ENCODE measurements at places on chromosomes 3 and 15.

GRCh38 chr15:63860555-63860954 lies 26.8 kb upstream of the HERC1 start:
- DNase-seq = no peak

GRCh38 chr3:127247292-127247691 lies 40.6 kb downstream of the PRR20G start:
- no peak for DNase-seq

DNA sequence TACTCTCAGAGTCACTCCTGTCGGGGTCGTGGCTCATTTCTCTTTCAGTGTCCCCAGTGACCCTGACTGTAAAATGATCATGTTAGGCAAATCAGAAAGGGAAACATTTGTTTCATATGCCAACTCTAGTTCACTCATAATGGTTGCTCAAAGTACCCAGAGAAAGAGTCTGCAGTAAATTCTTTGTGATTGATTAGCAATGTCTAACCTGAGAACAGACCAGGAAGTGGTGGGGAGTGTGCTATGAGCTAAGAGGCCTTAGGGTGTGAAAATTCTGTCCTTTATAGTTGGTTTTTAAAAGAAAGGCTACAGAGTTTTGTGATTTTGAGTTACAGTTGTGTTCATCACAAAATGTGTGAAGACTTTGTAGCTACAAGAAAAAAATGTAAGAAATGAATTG lies 108.9 kb downstream of the EDEM1 start:
- DNase-seq = no peak

- DNase-seq = no peak
Measured at GRCh38 chr3:48830715-48831114, 17.0 kb downstream of the PRKAR2A start.

DNA sequence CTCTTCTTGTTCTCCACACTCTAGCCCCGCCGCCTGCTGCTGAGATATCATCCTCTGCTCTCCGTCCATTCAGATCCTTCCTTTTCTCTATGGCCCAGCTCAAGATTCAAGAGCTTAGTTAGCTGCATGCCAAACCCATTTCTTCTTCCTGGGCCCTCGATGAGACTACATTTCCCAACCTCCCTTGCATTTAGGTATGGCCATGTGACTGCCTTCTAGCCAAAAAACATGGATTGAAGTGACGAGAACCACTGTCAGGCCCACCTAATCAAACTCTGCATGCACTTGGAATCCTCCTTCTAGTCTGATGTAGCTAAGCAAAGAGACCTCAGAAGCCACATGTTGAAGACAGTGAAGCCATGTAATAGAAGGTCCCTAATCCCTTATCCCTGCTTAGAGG lies 308.2 kb downstream of the VPS13C start:
- no peak for DNase-seq
